H9 (cell line): ENCODE measurements at places on chromosomes 3 and 15. TPM values are rescaled to one million over a fixed set of nuclear protein-coding genes. Genes with fewer than 3 reads are reported as not detected.

Gene SLC2A2
- not detected in 2 replicates for total RNA-seq

Gene TRMT10C
- 53.6 and 58.7 TPM in 2 replicates for total RNA-seq

Gene MST1R
- 4.9 and 5.3 TPM in 2 replicates for total RNA-seq

- H3K4me3 ChIP-seq, result no peak overlapping the region
- no peak overlapping the region for H3K27ac ChIP-seq
- H3K36me3 ChIP-seq, result peaks cover 6% of the 10 kb centered on the region; the same call in 1 of the 2 replicates
- 0 out of 2 replicates have a peak, but pooled peaks cover 2% of the 10 kb centered on the region for H3K4me1 ChIP-seq
- H3K27me3 ChIP-seq, result no peaks in the 10 kb centered on the region
Observed at GRCh38 chr3:40299721-40300335, 9.7 kb upstream of the EIF1B start.

DNA sequence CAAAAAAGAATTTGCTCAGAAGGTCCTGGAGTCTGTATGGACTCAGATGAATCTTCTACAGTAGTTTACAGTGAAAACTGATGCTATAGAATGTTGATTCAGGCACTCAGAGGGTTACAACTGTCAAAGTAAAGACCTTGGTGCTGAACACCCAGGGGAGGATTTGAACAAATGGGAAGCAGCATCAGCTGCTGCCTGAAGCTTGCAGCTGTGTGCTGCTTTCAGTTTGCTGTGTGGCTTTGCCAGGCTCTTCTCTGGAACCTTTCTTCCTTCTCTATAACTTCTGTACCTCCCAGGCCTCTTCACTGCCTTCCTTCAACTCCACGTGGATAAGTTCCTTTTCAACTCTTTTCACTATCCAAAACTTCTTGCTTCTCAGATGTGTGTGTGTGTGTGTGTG is 214.2 kb downstream of the GRM7 start:
- H3K4me3 ChIP-seq, result no peak overlapping the region
- no peak for DNase-seq
- H3K27ac ChIP-seq, result no peak overlapping the region

GRCh38 chr3:55812394-55813013 is 325.4 kb upstream of the WNT5A start:
- no peak overlapping the region for H3K4me3 ChIP-seq
- no peaks in the 10 kb centered on the region; the same call in 1 of the 2 replicates for H3K27me3 ChIP-seq
- H3K4me1 ChIP-seq, result no peaks in the 10 kb centered on the region; the same call in 1 of the 2 replicates
- DNase-seq, result no peak

DNA sequence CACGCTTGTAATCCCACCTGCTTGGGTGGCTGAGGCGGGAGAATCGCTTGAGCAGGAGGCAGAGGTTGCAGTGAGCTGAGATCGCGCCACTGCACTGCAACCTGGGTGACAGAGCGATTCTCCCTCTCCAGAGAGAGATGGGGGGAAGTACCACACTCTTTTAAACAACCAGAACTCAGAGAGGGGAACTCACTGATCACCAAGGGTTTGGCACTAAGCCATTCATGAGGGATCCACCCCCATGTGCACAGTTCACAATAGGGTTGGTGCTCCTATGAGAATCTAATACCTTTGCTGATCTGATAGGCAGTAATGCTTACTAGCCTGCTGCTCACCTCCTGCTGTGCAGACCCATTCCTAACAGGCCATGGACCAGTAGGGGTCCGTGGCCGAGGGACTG is 51.6 kb downstream of the QTRT2 start:
- H3K27ac ChIP-seq, result no peak overlapping the region
- H3K4me1 ChIP-seq, result peaks cover 6% of the 10 kb centered on the region
- H3K27me3 ChIP-seq, result no peaks in the 10 kb centered on the region
- H3K4me3 ChIP-seq, result no peak overlapping the region
- DNase-seq, result no peak

- peaks cover 2% of the 10 kb centered on the region; the same call in 1 of the 2 replicates for H3K4me1 ChIP-seq
- H3K36me3 ChIP-seq, result no peaks in the 10 kb centered on the region
- no peak for DNase-seq
- H3K27ac ChIP-seq, result no peak overlapping the region
Observed at GRCh38 chr15:26872206-26872605, 5.3 kb downstream of the GABRA5 start.

DNA sequence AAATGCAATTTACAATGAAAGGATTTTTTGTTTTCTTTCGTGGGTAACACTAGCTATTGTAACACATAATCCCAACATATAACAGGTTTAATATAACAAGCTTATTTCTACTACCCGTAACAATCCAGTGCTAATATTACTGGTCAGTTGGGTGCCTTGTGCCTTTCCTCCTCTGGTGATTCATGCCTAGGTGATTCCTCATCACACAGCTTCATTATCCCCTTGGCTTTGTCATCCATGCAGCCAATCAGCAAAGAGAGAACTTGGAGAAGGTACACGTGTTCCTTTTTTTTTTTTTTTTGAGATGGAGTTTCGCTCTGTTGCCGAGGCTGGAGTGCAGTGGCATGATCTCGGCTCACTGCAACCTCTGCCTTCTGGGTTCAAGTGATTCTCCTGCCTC is 30.7 kb downstream of the CHST14 start:
- no peaks in the 10 kb centered on the region for H3K27me3 ChIP-seq
- no peak overlapping the region for H3K4me3 ChIP-seq
- no peaks in the 10 kb centered on the region for H3K4me1 ChIP-seq
- DNase-seq, result no peak
- no peaks in the 10 kb centered on the region for H3K36me3 ChIP-seq

- no peaks in the 10 kb centered on the region for H3K36me3 ChIP-seq
- peaks cover 3% of the 10 kb centered on the region for H3K4me1 ChIP-seq
Observed at GRCh38 chr3:1294586-1294985, 201.8 kb downstream of the CNTN6 start.

DNA sequence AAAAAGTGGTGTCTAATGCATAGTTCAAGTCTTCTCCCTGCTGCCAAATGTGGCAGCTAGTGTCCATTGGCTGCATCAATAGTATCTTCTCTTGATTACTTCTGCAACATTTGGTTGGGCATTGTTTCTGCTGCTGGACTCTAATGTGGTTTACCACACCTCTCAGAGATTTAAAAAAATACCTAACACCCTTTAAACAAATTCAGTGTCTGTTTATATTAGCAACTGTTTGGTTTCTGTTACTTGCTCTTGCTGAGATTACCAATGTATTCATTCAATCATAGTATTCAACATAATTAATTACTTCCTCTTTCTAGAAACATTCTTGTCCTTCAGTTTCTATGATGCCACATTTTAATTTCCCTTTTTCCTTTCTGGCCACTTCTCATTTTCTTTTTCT is 20.3 kb upstream of the NECTIN3 start:
- H3K36me3 ChIP-seq, result peaks cover 19% of the 10 kb centered on the region
- no peaks in the 10 kb centered on the region; the same call in 1 of the 2 replicates for H3K4me1 ChIP-seq
- H3K4me3 ChIP-seq, result no peak overlapping the region
- H3K27me3 ChIP-seq, result no peaks in the 10 kb centered on the region
- no peak overlapping the region for H3K27ac ChIP-seq

DNA sequence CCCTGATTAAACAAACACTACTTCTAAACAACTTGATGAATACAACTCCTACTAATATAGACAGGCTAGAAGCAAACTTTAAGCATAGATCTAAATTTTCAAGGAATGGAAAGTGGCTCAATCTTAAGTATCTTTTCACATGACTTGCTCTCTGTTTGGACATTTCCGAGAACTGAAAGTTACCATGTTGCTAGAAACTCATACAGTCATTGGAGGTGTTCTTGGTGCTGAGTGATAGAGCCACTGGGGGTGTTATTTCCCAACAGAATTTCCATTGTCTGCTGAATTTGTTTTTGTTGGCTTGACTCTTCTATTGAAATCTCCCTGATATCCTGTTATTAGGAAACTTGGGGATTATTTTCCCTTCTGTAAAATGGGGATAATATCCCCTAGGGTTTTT is 264.5 kb upstream of the RASGRP1 start:
- no peaks in the 10 kb centered on the region for H3K36me3 ChIP-seq
- no peak overlapping the region for H3K27ac ChIP-seq
- H3K4me3 ChIP-seq, result no peak overlapping the region
- peaks cover 2% of the 10 kb centered on the region; the same call in 1 of the 2 replicates for H3K4me1 ChIP-seq
- H3K27me3 ChIP-seq, result no peaks in the 10 kb centered on the region

- no peaks in the 10 kb centered on the region; the same call in 1 of the 2 replicates for H3K27me3 ChIP-seq
- H3K36me3 ChIP-seq, result no peaks in the 10 kb centered on the region
- no peak overlapping the region for H3K27ac ChIP-seq
- DNase-seq, result peak; percentile 24
- H3K4me3 ChIP-seq, result no peak overlapping the region
- no peaks in the 10 kb centered on the region for H3K4me1 ChIP-seq
Observed at GRCh38 chr3:43854916-43855315, 164.2 kb downstream of the ABHD5 start.

GRCh38 chr3:139443186-139443585 is 33.1 kb downstream of the RBP2 start:
- no peaks in the 10 kb centered on the region for H3K27me3 ChIP-seq
- peaks cover 2% of the 10 kb centered on the region; the same call in 1 of the 2 replicates for H3K4me1 ChIP-seq
- DNase-seq, result no peak
- no peak overlapping the region for H3K27ac ChIP-seq
- no peak overlapping the region for H3K4me3 ChIP-seq

- no peak overlapping the region for H3K27ac ChIP-seq
- peaks cover 7% of the 10 kb centered on the region; the same call in 1 of the 2 replicates for H3K36me3 ChIP-seq
- no peak overlapping the region for H3K4me3 ChIP-seq
- no peaks in the 10 kb centered on the region for H3K27me3 ChIP-seq
- no peaks in the 10 kb centered on the region for H3K4me1 ChIP-seq
- DNase-seq, result peak; percentile 8
Observed at GRCh38 chr15:25248583-25249235, 190.1 kb downstream of the UBE3A start.

DNA sequence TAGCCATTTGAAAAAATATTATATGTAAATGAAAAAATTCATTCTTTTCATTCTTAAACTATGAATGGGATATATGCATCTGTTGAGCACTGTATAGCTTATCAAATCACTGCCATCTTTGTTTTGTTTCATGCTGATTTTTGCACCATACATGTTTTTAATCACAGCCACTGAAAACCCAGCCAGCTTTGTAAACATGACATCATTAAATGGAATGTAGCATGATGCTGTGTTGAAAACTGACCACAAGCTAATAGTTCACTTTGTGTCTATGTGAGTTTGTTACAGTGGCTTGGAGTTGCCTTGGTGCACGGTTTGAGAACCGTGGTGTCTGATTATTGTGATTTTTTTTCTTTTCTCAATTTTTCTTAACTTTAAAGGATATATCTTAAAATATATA is 75.7 kb downstream of the GMPS start:
- no peak overlapping the region for H3K4me3 ChIP-seq
- no peak for DNase-seq
- H3K27ac ChIP-seq, result no peak overlapping the region
- peaks cover 4% of the 10 kb centered on the region; the same call in 1 of the 2 replicates for H3K36me3 ChIP-seq
- peaks cover 3% of the 10 kb centered on the region; the same call in 1 of the 2 replicates for H3K4me1 ChIP-seq

- DNase-seq, result no peak
- H3K27ac ChIP-seq, result no peak overlapping the region
- peaks cover 24% of the 10 kb centered on the region for H3K4me1 ChIP-seq
- H3K36me3 ChIP-seq, result no peaks in the 10 kb centered on the region; the same call in none of the 3 replicates
- H3K4me3 ChIP-seq, result peak overlapping the region; percentile 96
Observed at GRCh38 chr15:40439960-40440742, 602 bp upstream of the BAHD1 start.

DNA sequence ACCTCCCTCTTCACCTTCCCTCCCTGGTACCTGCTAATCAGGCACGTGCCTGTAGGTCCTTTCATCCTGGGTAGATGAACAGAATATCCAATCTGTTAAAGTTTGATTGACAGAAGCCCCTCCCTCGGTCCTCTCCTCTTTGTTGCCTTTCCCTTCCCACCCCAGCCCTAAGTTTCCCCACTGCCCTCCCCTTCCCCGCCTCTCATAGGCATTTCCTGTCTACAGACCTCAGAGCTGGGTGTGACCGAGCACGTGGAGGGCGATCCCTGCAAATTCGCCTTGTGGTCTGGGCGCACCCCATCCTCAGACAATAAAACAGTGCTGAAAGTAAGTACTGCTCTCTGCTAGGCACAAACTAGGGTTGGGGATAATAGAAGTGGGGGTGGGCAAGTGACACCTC is 239.2 kb upstream of the UMPS start:
- no peaks in the 10 kb centered on the region; the same call in 1 of the 2 replicates for H3K4me1 ChIP-seq
- no peaks in the 10 kb centered on the region; the same call in 1 of the 3 replicates for H3K36me3 ChIP-seq

DNA sequence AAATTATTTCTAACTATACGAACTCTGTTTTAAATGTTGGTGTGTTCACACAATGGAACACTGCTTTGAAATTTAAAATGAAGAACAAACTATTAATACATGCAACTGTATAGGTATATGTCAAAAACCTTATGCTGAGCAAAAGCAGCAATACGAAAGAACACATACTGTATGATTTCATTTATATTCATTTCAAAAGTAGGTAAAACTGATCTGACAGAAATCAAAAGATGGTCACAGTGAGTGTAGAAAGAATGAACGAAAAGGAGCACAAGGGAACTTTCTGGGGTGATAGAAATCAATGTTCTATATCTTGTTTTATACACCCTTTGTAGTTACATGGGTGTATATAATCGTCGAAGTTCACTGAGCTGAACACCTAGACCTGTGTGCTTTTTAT is 12.6 kb downstream of the ATP8B4 start:
- no peak overlapping the region for H3K27ac ChIP-seq
- H3K4me3 ChIP-seq, result no peak overlapping the region
- H3K27me3 ChIP-seq, result no peaks in the 10 kb centered on the region
- H3K4me1 ChIP-seq, result no peaks in the 10 kb centered on the region
- no peaks in the 10 kb centered on the region for H3K36me3 ChIP-seq
- no peak for DNase-seq

DNA sequence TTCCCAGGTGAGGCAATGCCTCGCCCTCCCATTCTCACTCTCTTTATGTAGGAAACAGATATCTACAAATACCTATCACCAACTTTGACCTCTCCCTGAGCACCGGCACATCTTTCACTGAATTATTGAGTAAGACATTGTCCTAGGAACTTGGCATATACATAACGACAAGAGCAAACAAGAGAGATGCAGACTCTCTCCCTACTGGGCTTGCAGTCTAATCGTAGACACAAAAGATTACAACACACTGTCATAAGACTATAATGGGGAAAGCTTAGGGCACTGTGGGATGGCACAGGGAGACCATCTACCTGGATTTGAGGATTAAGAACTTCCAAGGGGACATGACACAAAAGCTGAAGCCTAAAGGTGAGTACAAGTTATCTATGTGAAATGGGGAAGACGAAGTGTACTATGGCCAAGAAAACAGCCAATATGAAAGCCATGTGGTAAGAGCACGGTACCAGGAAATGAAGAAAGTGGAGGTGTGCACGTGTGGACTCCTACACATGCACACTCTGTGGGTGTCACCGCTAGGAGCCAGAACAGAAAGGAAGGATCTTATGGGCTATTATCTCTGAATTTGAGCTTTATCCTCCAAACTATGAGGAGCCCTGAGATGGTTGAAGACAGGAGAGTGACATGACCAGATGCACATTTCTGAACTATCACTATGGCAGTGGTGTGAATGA is 218.8 kb upstream of the STRIT1 start:
- H3K36me3 ChIP-seq, result peaks cover 24% of the 10 kb centered on the region
- peak overlapping the region; percentile 53 for H3K4me3 ChIP-seq
- no peaks in the 10 kb centered on the region; the same call in 1 of the 2 replicates for H3K4me1 ChIP-seq
- DNase-seq, result no peak
- H3K27me3 ChIP-seq, result no peaks in the 10 kb centered on the region
- H3K27ac ChIP-seq, result no peak overlapping the region

- no peaks in the 10 kb centered on the region for H3K36me3 ChIP-seq
- no peaks in the 10 kb centered on the region for H3K27me3 ChIP-seq
- no peak overlapping the region for H3K4me3 ChIP-seq
- no peaks in the 10 kb centered on the region for H3K4me1 ChIP-seq
Observed at GRCh38 chr3:140553591-140553990, 124.3 kb upstream of the TRIM42 start.
